Activated T-helper 1 cell treated with anti-CD3 and anti-CD28 coated beads, Interleukin-12 subunit alpha, Interleukin-12 subunit beta, Interleukin-2, Interleukin-4 antibody, amounts not matched to agents 30 ng/mL and 10 ng/mL and 1 ng/mL, durations not matched to agents 14 hours and 24 hours and 36 hours (primary cell): ENCODE measurements at places on chromosomes 11 and 22. TPM values are rescaled to one million over a fixed set of nuclear protein-coding genes. Genes with fewer than 3 reads are reported as not detected.
A peak's percentile ranks its signal among the peaks of the same experiment; 100 is the strongest.

- peak overlapping the region; percentile 97 for H3K27ac ChIP-seq
- H3K4me3 ChIP-seq = peak overlapping the region; percentile 95
- peaks cover 28% of the 10 kb centered on the region for H3K4me1 ChIP-seq
- DNase-seq = no peak
- H3K27me3 ChIP-seq = no peaks in the 10 kb centered on the region
Measured at GRCh38 chr22:41286639-41287091, 678 bp upstream of the RANGAP1 start.

- no peaks in the 10 kb centered on the region for H3K27me3 ChIP-seq
- H3K27ac ChIP-seq = no peak overlapping the region
- H3K4me1 ChIP-seq = no peaks in the 10 kb centered on the region
- DNase-seq = no peak
Measured at GRCh38 chr11:83549984-83550667, 264.0 kb upstream of the CCDC90B start.

GRCh38 chr11:44840521-44841251 lies 110.0 kb downstream of the TP53I11 start:
- no peaks in the 10 kb centered on the region for H3K36me3 ChIP-seq
- H3K4me3 ChIP-seq = no peak overlapping the region
- H3K27me3 ChIP-seq = peaks cover 17% of the 10 kb centered on the region
- H3K27ac ChIP-seq = no peak overlapping the region
- H3K4me1 ChIP-seq = no peaks in the 10 kb centered on the region

OR51B5 gene
- total RNA-seq = not detected in 2 replicates

DNA sequence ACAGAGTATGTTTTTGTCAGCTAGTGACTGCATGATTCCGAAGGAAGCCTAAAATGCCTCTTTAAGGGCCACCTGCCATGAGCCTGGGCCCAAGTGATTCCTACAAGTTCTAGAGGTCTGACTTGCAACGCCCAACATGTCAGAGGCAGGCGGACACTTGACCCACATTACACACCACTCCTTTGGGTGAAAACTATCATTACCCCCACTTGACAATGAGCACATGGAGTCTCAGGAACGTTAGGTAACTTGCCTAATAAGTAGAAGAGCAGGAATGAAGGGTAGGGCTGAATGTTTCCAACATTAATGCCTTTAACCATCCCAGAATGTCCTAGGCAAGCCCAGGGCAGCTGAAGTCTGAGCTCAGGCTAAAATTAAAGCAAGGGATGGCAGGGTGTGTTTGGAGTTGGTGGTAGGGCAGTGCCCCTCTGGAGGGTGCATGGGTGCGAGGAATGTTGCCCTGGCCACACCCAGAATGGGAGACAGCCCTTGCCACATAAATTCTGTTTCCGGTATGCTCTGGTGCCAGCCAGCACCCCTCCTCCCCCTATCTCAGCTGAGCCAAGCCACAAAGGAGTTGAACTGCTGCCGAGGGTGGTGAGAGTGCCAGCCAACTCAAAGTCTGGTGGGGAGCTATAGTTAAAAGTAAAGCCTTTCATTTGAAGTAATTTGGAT lies 2.5 kb downstream of the PLAAT2 start:
- H3K4me3 ChIP-seq = no peak overlapping the region
- peaks cover 5% of the 10 kb centered on the region for H3K27me3 ChIP-seq
- H3K36me3 ChIP-seq = no peaks in the 10 kb centered on the region
- DNase-seq = no peak
- no peak overlapping the region for H3K27ac ChIP-seq

- H3K27me3 ChIP-seq = no peaks in the 10 kb centered on the region
- no peaks in the 10 kb centered on the region for H3K36me3 ChIP-seq
- no peak for DNase-seq
- no peaks in the 10 kb centered on the region for H3K4me1 ChIP-seq
- no peak overlapping the region for H3K27ac ChIP-seq
Measured at GRCh38 chr22:48558606-48559402, 1268.9 kb downstream of the BRD1 start.

DNA sequence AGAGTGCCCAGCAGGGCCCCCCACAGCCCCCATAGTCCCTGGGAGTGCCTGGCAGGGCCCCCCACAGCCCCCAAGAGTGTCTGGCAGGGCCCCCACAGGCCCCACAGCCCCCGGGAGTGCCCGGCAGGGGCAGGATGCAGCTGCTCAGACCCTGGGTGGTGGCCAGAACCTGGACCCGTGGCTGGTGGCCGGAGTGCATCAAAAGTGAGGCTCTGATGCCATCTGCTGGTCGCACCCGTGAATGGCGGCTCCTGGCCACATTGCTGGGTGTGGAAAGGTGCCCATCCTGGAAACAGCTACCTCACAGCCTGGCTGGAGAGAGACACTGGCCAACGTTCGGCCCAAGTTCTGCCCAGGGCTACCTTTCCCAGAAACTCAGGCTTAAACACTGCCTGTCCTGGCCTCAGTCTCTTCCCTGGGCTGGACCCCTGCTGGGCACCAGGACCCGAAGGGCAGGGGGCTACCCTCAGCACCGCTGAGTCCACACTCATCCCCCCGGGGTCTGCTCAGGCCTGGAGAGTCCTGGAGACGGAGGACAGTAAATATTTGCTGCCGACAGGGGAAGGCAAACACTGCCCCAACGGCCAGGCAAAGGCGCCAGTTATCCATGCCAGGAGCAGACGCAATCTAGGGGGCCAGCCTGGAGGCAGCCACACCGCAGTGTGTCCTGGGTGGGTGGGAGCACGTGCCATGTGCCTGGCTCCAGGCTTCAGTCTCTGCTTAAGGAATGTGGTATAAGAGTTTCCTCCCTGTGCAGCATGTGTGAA lies 4.4 kb downstream of the INS start:
- H3K4me1 ChIP-seq = peaks cover 4% of the 10 kb centered on the region
- no peaks in the 10 kb centered on the region for H3K36me3 ChIP-seq
- no peak overlapping the region for H3K4me3 ChIP-seq

GRCh38 chr22:46829117-46829891 lies 66.9 kb downstream of the TBC1D22A start:
- peaks cover 9% of the 10 kb centered on the region for H3K4me1 ChIP-seq
- no peak for DNase-seq
- no peaks in the 10 kb centered on the region for H3K27me3 ChIP-seq
- H3K4me3 ChIP-seq = no peak overlapping the region

- no peak overlapping the region for H3K27ac ChIP-seq
- DNase-seq = no peak
- no peaks in the 10 kb centered on the region for H3K4me1 ChIP-seq
- peaks cover 7% of the 10 kb centered on the region for H3K27me3 ChIP-seq
- no peak overlapping the region for H3K4me3 ChIP-seq
Measured at GRCh38 chr11:86933891-86934581, 21.2 kb downstream of the FZD4 start.

DNA sequence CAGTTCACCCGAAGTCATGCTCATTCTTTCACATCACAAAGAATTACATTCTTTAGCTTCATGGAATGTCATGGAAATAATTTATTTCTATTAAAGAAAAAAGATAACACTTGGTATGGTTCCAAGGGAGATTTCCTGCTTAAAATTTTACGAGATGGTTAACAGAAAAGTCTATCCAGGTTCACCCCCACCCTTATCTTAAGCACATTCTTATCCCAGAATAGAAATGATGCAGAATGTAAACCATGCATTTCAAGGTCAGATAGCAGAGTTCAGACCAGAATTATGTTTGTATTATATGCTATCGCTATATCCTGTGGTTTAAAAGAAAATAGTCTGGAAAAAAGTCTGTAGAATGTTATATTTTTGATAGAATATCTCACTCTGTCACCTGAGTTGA lies 58.7 kb downstream of the GAS2 start:
- H3K36me3 ChIP-seq = no peaks in the 10 kb centered on the region
- no peak overlapping the region for H3K27ac ChIP-seq
- H3K27me3 ChIP-seq = peaks cover under 1% of the 10 kb centered on the region
- H3K4me3 ChIP-seq = no peak overlapping the region
- H3K4me1 ChIP-seq = no peaks in the 10 kb centered on the region

DNA sequence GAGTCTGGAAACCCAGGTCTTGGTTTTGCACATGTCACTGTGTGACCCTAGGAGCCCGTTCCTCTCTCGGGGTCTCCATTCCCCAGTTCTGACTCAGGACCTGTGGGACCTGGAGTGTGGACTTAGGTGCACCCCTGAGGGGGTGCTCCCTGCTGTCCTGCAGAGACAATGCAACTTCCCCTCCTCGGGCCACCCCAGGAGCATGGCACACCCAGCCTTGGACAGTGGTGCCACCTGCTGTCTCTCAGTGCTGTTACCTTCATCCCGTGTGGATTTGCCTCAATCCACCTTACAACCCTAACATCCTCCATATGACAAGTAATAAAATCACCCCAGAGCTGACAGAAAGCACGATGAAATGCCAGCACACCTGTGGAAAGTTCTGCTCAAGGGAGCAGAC lies 27.5 kb upstream of the CRYBB3 start:
- no peak for DNase-seq
- peaks cover 5% of the 10 kb centered on the region for H3K4me1 ChIP-seq
- H3K27me3 ChIP-seq = no peaks in the 10 kb centered on the region
- H3K4me3 ChIP-seq = no peak overlapping the region
- H3K36me3 ChIP-seq = peaks cover 7% of the 10 kb centered on the region
- H3K27ac ChIP-seq = no peak overlapping the region

DNA sequence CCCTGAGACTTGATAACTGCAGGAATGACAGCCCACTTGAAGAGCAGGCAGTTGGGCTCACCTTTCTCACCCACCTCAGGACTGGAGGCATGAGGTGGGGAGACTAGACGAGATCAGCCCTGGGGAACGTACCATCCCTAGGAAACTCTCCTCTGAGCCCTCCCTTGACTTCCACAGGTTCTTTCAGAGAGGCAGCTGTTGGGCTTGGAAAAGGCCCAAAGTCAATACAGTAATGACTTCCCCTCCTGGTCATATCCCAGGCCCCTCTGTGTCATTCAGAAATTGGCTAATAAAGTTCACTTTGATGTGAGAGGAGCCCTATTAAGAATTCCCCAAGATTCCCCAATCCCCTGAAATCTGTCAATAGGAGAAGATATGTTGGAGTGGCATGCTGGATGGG lies 5.8 kb upstream of the NECTIN1 start:
- no peak overlapping the region for H3K27ac ChIP-seq
- no peaks in the 10 kb centered on the region for H3K4me1 ChIP-seq
- H3K36me3 ChIP-seq = no peaks in the 10 kb centered on the region
- no peak for DNase-seq
- no peak overlapping the region for H3K4me3 ChIP-seq

MUS81 gene
- 77.7 and 79.6 TPM in 2 replicates for total RNA-seq

DNA sequence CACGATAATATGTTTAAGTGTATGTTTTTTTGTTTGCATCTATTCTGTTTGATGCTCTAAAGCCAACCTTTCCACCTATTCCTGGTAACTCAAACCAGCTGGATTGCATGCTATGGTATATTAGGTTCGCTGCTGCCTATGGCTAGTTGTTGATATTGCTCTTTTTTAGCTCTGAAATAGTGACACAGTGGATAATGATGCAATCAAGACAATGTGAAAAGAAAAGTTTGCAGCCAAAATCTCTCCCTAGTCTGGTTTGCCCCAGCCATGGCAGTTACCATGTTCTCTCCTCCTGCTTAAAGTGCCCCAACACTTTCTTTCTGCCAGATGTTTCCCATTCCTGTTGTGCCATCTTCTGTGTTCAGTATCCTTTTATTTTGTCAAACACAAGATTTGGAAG lies 269.7 kb downstream of the DYNC2H1 start:
- H3K4me1 ChIP-seq = no peaks in the 10 kb centered on the region
- H3K36me3 ChIP-seq = no peaks in the 10 kb centered on the region
- no peak overlapping the region for H3K27ac ChIP-seq
- no peaks in the 10 kb centered on the region for H3K27me3 ChIP-seq
- H3K4me3 ChIP-seq = no peak overlapping the region

GRCh38 chr11:1228921-1229451 lies 6.1 kb downstream of the MUC5B start:
- no peaks in the 10 kb centered on the region for H3K4me1 ChIP-seq
- H3K27me3 ChIP-seq = no peaks in the 10 kb centered on the region
- H3K27ac ChIP-seq = no peak overlapping the region
- no peak overlapping the region for H3K4me3 ChIP-seq

DNA sequence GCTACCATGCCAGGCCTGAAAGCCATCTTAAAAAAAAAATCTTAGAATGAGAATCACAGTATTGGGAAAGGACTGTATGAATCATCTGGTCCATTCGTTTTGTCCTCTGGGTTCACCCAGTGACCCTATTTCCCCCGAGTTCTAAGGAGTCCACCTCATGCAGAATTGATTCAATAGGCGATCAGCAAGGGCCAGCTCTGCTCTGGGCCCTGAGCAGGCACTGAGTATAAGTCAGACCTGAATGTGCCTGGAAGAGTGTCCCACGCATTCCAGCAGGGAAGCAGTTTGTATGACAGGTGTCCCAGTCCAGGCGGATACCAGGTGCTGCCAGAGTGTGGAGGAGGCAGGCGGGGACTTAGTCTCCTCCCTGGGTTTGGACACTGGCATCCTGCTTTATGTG lies 883 bp upstream of the HMOX1 start:
- no peak overlapping the region for H3K27ac ChIP-seq
- H3K4me1 ChIP-seq = peaks cover 21% of the 10 kb centered on the region
- H3K4me3 ChIP-seq = peak overlapping the region; percentile 58
- H3K36me3 ChIP-seq = peaks cover 1% of the 10 kb centered on the region
- no peak for DNase-seq
- peaks cover 27% of the 10 kb centered on the region for H3K27me3 ChIP-seq

DNA sequence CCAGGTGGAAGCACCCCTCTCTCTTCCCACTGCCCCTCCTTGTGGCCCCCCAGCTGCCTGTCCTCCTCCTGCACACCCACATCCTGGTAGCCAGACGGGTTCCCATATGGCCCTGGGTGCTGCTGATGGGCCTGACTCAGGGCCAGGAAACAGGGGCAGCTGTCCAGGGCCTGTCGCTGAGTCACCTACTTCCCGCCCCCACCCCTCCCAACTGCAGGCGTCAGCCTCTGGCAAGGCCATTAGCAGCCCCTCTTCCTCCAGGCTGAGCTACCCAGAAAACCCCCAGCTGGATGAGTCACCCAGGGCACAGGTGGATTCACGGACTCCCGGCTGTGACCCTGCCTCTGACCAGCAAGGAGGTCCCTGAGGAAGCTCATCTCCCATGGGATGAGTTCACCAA lies 6.9 kb upstream of the GAL start:
- no peak overlapping the region for H3K27ac ChIP-seq
- H3K36me3 ChIP-seq = no peaks in the 10 kb centered on the region
- no peak overlapping the region for H3K4me3 ChIP-seq
- H3K4me1 ChIP-seq = no peaks in the 10 kb centered on the region

DNA sequence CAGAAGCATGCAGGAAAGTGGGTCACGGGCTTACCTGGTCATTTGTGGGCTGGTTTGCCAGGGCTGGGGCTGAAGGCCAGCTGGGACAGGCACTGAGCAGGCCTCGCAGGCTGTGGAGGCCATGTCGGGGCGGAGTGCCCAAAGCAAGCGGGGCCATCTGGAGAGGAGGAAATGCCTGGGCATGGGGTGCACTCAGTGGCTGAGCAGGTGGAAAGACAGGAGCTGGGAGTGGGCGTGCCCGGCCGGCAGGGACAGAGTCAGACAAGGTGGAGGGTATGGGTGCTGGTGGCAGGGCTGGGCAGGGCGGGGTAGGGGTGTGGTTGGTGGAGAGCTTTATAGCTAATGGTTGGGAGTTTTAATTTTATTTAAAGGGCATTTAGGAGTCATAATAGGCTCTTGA lies 27.4 kb downstream of the DAGLA start:
- H3K27me3 ChIP-seq = peaks cover 4% of the 10 kb centered on the region
- H3K4me3 ChIP-seq = no peak overlapping the region
- peaks cover 15% of the 10 kb centered on the region for H3K4me1 ChIP-seq
- H3K36me3 ChIP-seq = no peaks in the 10 kb centered on the region

GRCh38 chr11:124745270-124745834 lies 5.6 kb downstream of the NRGN start:
- peak overlapping the region; percentile 44 for H3K27ac ChIP-seq
- peaks cover 22% of the 10 kb centered on the region for H3K27me3 ChIP-seq
- no peak for DNase-seq
- H3K4me1 ChIP-seq = peaks cover 42% of the 10 kb centered on the region

DDI1 gene
- not detected in 2 replicates for total RNA-seq

GRCh38 chr11:60955571-60955970 lies 3.6 kb upstream of the SLC15A3 start:
- no peak overlapping the region for H3K27ac ChIP-seq
- no peak overlapping the region for H3K4me3 ChIP-seq
- peaks cover 15% of the 10 kb centered on the region for H3K4me1 ChIP-seq
- H3K36me3 ChIP-seq = no peaks in the 10 kb centered on the region
- DNase-seq = no peak
- peaks cover 32% of the 10 kb centered on the region for H3K27me3 ChIP-seq
